ENCODE measurements at places on chromosomes 2 and 18.

- DNase-seq, result no peak
Measured at GRCh38 chr2:21422050-21422449, 298.3 kb downstream of the TDRD15 start.

DNA sequence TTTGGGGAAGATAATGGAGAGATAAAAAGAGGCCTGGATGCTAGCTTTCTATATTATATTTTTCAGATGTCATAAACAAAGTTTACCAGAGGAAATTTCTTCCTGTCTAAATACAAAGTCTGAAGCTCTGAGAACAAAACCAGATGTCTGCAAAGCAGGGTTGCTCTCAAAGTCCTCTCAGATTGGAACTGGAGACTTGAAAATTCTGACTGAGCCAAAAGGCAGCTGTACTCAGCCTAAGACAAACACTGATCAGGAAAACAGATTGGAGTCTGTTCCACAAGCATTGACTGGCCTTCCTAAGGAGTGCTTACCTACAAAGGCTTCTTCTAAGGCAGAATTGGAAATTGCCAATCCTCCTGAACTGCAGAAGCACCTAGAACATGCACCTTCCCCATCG is 25.1 kb downstream of the KDM3A start:
- DNase-seq, result no peak

DNA sequence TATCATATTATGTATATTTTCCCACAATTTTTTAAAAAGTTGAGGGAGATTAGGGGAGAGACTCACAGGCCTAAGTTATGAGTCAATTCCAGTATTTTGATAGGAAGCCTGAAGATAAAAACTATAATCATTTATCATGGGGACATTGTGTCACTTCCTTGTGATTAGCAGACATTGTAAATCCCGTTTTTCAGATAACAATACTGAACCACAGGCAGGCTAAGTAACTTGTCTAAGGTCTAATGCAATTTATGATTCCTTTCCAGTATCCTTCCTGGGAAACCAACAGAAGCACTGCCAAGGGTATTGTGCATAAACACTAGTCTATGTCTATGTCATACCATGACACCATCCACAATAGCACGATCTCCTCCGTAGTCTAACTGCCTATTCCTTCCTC is 235.2 kb upstream of the PIK3C3 start:
- no peak for DNase-seq

- DNase-seq, result no peak
Measured at GRCh38 chr18:29123706-29124530, 947.0 kb upstream of the CDH2 start.

- DNase-seq, result no peak
Measured at GRCh38 chr2:186946896-186947467, 98.0 kb upstream of the ZSWIM2 start.

DNA sequence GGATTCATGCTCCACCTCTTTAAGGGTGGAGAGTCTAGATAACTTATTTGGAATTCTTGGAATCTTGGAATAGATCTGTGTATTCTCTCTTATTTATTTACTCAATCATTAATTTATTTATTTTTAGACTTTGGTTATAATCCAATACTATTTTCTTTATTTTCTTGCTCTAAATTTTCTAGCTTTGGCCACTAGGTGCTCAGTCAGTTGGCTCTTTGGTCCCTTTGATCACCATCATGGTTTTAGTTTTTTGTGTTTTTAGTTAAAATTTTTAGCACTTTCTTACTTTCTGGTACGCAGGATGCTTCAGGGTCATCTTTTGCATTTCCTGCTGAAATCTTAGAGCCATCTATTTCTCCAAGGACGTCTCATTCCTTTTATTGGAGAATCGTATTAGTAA is 5.2 kb upstream of the PLEK start:
- no peak for DNase-seq

DNA sequence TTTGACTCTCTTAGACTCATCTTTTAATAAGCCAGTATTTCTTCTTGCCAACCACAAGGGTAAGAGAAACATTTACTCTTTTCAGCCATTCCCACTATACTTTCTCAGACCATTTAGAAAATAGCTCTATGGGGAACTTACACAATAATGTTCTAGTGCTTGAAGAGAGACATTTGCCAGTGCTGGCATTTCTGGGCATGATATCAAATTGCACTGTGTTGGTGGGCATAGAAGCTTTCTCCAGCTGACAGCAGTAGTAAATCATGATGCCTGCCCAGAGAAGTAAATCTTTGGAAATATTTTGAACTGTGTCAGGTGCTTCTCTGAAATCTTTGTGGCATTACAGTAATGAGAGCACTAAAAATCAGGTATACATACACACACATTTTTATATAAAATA is 346.6 kb downstream of the CBLN2 start:
- DNase-seq, result no peak

DNA sequence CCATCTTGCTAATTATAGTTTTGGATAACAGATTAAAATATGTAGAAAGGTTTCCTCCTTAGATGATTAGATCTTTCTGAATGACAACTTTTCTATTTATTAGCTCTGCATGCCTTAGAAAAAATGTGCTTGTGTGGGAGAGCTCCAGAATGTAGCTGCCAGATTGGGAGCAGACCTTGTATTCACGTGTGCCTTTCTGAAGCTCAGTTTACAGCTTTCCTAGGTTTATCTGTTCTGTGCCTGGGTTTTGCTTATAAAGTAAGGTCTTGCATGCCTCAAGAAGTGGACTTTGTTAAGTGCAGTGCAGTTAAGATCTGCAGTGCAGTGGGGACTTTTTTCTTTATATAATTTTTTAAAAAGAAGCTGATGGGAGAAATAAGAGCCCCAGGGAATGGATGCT is 179.0 kb downstream of the DCC start:
- no peak for DNase-seq

DNA sequence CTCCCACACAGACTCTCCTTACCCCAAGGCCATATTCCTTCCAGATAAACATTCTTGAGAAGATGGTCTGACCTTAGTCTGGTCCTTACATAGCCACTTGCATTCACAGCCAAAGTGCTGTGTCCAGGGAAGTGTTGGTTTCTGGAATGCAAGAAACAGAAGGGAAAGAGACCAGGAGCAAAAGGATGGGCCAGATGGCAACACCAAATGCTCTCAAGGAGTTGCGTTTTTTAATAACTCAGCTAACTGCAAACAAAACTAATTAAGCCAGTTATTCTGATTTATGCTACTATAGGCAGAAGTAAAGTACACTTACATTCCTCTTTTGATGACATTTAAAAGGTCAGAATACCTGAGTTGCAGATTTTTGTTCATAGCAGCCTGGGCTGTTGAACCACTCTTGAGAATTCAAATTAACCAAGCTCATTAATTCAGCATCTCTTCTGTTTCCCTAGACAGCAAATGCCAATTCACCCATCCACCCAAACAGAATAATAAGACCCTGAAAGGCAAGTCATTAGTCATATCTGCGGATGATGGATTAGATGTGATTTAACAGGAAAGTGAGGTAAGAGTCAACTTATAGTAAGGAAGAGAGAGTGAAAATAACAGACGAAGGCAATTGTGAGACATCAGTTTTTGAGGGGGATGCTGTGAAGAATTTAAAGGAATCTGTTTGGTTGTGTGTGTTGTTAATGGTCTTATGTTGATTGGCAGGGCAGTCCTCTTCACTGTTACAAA is 18.8 kb downstream of the CCDC85A start:
- DNase-seq, result no peak

DNA sequence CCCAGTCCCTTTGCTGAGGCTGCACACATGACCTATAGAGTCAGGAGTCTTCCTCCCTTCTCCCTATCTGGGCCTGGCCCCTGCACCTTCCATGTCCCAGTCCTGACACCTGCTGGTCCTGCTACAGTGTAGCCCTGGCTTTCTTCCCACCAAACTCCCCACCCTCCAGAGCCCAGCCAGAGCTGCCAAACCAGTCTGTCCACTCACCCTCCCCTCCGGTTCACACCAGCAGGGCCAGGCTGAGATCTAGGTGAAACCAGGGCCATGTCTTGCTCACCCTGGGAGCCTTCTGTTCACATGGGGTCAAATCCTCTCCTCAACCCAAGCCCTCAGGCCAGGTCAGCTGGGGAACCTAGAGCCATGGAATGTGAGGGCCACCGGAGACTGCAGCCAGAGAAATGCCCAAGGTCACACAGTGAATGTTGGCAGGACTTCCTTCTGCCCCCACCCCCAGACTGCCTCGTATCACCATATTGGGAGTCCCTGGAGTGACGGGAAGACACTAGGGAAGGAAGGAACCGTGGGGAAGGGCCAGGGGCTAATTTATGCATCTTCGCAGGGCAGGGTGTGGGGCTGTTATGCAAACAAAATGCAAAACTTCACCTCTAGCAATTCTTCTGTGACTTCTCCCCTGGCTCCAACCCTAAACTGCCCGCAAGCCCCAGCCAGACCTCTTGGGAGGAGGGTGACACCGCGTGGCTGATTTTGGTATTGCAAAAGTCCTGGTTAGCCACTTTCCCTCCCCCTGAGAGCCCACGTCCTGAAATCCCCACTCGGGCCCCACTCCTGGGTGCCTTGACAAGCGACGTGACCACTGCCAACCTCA is 14.6 kb downstream of the TNS1 start:
- no peak for DNase-seq

DNA sequence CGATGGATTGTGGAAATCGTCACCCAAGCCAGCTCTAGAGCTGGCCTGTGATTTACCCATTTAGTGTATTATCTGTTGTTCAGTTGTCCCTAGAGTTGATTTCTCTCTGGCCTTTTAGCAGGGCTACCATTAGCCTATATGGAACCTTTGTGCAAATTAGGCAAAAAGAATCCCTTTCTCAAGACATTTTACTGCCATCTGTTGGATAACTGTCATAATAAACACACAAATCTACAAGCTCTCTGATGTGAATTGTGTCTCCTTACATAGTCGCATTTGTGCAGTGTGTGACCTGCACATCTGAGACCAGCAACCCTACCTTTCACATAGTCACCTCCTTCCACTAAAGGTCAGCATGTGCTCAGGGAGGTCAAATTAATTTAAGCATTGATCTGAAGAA is 34.0 kb downstream of the LOXHD1 start:
- no peak for DNase-seq

DNA sequence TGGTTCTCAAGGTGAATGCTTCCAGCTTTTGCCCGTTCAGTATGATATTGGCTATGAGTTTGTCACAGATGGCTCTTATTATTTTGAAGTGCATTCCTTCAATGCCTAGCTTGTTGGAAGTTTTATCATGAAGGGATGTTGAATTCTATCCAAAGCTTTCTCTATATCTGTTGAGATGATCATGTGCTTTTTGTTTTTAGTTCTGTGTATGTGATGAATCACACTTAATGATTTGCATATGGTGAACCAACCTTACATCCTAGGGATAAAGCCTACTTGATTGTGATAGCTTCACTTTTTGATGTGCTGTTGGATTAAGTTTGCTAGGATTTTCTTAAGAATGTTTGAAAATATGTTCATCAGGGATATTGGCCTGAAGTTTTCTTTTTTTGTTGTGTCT is 112.1 kb downstream of the MBD2 start:
- no peak for DNase-seq

DNA sequence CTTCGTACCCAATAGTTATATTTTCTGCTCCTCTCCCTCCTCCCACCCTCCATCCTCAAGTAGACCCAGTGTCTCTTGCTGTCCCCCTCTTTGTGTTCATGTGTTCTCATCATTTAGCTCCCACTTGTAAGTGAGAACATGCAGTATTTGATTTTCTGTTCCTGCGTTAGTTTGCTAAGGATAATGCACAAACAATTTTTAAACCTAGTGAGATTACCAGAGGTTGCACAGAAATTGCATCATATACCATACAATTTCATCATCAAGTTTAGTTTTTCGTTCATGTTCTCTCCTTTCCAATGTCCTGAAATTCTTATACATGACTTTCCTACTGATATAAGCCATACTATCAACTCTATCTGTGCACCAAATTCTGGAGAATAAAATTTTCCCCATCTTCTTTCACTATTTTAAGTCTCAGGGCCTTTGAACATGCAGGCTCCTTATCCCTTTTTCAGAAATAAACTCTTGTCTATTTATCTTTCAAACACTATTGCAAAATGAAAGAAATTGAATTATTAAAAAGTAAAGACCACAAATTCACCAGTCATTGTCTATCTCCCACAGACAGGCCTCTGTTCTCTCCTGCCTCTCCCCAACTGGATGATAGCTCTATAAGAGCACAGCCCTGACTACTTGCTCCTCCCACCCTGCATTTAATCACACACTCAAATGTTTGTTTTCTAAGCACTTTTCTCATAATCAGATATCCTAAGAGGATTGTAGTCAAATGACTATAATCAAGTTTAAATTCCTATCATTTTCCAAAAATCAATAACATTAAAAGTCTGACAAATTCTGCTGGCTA is 27.2 kb upstream of the B4GALT6 start:
- DNase-seq, result no peak

DNA sequence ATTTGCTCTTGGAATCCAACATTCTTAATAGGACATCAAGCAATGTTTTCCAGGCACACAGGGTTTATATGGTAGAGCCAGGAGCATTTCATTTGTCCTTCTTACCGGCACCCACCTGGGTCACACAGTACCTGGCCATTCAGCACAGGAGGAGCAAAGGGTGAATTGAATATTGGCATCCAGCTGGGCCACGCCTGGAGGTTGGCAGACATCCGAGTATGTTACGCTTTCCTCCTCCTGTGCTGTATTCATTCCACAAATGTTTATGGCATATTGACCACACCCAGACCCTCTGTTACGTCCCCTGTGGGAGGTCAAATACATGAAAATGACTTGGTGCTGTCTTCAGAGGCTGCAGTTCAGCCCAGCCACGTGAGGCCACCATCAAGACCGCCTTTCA is 206.2 kb downstream of the RTP5 start:
- no peak for DNase-seq

DNA sequence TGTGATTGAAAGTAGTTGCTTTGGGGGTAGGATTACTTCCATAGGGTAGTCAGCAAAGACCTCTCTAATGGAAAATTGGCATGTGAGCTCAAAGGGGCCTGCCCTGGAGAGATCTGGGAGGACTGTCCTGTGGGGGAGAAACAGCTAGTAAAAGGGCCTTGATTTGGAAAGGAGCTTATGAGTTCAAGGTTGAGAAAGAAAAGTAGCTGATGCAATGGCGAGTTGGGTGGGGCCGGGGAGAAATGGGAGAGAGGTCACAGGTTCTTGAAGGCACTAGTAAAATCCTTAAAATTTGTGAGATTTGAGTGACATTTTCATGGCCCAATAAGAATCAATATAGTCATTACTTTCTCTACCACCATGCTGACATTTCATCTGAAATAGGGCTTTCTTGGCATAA is 82.0 kb upstream of the CCDC195 start:
- no peak for DNase-seq

DNA sequence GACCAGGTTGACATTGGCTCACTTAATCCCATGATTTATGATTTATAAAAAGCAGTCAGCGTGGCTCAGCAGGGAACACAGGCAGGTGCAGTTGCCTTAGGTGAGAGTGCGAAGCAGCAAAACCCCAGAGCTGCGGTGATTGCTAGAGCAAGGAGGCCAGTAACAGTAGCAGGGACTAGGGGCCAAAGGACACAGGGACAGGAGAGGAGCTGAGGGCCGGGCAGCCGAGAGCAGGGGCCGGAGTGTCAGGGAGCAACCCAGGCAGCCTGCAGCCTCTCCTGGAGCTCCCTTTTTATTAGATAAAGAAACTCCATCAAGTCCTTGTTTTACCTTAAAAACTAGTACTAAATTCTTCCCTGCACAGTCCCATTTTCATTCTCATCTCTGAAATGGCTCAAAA is 4.3 kb downstream of the MC2R start:
- DNase-seq, result no peak
